Suppressor macrophage (primary cell): ENCODE measurements at places on chromosomes 2 and 18.
A peak's percentile ranks its signal among the peaks of the same experiment; 100 is the strongest.

DNA sequence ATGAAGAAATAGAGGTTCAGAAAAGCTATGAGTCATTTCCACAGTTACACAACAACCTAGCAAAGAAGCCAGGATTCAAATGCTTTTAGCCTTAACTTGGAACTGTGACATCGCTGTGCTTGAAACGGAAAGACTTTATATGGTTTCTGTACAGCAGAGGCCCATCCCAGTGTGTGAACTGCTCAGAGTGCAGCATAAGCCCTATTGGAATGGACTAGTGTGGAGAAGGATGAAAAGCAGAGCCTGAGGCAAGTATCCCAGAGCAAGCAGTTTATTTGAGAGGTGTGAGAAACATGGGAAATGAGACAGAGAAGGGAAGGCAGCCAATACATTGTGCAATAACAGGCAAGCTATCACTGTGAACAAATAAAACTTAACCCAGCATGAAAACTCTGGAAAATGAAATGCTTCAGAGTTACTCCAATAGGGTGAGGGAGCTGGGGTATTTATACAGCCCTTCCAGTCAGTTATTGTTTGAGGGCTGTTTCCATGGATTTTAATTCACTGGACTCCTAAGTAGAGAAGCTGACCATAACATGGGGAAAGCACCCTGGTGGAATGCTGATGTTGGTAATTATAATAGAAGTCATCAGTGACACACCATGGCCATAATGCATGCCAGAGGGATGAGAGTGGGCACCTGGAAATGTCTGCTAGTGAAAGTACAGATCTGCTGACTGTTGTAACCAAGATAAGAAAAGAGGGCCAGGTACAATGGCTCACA, 254.0 kb upstream of the POU3F3 start:
- DNase-seq, result peak; percentile 36

DNA sequence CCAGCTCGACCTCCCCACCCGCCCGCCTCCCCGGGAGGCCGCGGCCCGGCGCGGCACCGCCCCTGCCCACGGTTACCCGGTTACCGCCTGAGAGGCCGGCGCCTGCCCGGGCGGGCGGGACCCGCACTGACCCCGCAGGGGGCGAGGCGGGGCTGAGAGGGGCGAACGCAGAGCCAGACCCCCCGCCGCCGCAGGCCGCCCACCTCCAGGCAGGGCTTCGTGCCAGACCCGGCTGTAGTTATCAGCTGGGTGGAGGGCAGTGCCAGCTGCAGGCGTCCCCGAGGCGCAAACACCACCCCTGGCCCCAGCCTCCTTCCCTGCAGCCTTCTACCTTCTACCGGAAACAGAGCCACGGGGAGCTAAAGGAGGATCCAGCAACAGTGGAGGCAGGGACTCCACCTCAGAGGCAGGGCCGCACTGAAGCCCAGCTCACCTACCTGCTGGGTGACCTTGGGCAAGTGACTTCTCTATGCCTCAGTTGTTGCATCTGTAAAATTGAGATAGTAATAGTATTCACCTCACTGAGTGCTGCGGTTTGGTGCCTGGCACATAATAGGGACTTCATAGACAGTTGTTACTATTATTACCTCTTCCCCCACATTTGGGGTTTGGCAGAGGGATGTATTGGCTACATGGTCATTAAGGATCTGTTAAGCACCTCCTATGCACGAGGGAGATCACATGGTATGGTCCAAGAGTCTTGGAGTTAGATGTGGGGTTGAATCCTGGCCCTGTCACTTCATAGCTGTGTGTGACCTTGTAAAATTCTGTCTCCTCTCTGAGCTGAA, 231.6 kb upstream of the SMAD2 start:
- no peak for DNase-seq

DNA sequence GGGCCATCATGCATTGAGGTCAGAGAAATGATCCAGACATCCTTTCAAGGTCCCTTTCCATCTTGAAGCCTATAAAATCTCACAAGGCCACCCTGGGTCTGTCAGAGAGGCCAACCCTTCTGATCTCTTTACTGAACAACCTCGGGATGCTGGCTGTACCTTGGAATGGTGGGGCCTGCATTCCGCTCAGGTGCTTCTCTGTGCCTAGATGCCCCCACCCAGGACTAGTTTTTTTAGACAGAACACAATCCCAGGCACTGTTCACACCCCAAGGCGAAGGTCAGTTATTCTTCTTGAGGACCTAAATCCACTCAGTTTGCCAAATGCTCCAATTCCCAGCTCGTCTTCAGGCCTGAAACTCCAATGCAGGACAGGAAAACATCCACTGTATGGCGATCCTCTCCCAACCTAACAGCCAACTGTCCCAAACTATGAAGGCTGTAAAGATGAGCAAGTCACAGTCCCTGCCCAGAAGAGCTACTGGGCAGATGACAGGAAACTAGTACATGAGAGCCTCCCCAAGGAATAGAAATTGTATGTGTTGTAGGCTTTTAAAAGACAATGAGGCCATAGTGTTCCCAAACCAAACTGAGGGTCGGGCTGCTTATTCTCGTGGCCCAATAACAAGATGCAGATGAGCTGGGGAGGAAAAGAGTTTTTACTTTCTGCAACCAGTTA, 154.4 kb upstream of the ACAA2 start:
- no peak for DNase-seq

DNA sequence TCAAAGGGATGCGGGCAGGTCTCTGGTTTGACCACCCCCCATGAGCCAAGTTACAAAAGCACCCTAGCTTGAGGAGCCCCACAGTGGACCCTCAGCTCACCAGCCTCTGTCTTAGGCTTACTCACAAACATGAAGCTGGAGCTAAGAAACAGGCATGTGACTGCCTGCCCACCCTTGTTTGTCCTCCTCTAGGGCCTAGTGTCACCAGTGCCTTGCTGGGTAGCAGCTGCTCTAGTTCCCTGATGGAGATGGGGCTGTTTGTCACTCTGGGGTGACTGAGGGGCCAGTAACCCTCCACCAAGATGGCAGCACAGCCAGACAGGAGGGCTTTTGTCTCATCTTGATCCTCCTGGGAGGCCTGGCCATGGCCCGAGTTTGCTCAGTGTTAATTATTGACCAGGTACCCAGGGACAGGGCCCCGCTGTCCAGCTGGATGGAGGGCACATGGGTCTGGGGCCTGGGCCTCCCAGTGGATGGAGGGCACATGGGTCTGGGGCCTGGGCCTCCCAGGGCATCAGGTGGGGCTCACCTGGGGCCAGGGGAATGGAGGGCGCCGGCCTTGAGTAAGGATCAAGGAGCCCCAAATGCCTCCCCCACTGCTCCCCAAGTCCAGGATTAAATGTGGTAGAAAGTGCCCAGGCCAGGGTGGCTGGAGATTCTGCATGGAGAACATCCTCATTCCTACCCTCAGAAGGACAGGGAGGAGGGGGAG, 185.9 kb upstream of the HAAO start:
- no peak for DNase-seq

- DNase-seq, result no peak
Measured at GRCh38 chr2:229740279-229740678, 25.9 kb upstream of the DNER start.

- DNase-seq, result no peak
Measured at GRCh38 chr2:100136310-100136709, 6.1 kb downstream of the AFF3 start.

DNA sequence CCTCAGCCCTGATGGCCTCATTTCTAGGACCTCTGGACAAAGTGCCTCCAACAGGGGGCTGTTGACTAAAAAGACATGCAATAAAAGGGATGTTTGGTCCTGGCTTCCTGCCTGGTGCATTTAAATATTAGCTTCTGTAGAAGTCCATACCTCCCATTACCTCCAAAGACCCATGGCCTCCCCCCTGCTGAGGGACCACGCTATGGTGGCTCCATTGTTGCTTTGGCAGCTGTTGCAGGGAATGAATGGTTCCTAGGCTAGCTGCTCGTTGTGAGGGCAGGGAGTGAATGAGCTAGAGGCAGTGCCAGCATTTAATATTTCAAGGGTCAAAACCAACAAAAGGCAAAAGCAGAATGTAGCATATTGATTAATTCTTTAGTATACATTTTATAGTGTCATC, 285.9 kb downstream of the SLC8A1 start:
- no peak for DNase-seq

GRCh38 chr2:108833219-108833618, 46.6 kb downstream of the CCDC138 start:
- peak; percentile 15 for DNase-seq

- DNase-seq, result peak; percentile 86
Measured at GRCh38 chr2:96873651-96874096, 3.8 kb upstream of the SEMA4C start.

GRCh38 chr2:66082581-66082980, 352.3 kb upstream of the MEIS1 start:
- no peak for DNase-seq
